ENCODE measurements at places on chromosomes 7 and 10.

DNA sequence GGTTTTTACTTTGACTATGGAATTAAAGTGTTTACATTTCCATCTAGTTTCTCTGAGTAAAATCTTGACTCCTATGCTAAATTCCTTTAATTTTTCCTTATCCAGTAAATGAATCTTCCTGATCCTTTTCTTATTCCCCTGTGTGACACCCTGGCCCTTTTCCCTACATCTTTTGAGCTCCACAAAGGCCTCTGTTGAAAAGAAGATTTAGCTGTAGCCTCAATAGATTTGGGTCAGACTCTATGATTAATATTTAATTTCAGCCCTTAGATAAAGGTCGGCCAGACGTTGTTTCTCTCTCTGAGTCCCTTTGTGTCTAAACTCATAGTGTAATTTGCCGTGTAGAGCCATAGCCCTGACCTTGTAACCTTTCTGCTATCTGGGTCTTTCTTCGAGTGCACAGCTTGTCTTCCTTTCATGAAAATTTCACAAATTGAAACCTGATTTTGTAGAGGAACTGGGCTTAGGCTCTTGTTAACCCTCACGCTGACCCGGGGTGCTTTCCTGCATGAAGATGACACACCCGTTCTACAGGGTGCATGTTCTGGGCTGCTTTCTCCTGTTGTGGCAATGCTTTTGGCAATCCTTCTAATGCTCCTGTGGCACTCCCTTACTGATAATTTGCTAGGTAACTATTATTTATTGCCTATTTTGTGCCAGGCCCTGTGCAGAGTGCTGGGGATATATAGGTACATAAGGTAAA, 21.2 kb downstream of the LSMEM1 start:
- no peak for DNase-seq

DNA sequence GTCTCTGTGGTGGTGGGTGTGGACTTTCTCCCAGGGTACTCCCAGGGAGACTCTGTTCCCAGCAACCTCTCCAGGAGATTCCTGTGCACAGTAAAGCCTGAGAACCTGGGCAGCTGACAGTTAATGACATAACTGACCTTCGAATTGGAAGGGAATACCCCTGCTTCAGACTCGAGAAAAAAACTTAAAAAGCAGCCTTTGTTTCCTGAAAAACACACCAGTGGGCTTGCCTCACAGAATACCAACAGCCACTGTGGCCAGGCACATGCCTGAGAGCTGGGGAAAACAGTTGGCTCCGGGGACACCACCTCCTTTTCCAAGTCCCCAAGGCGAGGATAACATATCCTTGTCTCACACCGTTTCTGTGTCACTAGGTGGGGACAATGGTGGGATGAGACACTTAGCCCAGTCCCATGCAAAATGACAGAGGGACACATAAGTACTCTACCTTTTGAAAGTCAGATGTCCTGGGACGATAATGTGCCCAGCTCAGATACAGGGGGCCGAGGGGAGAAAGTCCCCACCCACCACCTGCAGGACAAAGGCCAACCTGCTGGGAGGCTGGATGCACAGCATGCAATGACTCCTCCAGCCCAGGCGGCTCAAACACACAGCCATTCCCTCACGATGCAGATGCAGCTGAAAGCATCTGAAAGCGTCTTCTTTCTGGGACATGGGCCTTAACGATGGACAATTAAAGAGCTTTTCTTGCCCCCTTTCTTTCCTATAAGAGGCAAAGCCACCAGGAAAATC, 65.6 kb downstream of the HIPK2 start:
- no peak for DNase-seq

DNA sequence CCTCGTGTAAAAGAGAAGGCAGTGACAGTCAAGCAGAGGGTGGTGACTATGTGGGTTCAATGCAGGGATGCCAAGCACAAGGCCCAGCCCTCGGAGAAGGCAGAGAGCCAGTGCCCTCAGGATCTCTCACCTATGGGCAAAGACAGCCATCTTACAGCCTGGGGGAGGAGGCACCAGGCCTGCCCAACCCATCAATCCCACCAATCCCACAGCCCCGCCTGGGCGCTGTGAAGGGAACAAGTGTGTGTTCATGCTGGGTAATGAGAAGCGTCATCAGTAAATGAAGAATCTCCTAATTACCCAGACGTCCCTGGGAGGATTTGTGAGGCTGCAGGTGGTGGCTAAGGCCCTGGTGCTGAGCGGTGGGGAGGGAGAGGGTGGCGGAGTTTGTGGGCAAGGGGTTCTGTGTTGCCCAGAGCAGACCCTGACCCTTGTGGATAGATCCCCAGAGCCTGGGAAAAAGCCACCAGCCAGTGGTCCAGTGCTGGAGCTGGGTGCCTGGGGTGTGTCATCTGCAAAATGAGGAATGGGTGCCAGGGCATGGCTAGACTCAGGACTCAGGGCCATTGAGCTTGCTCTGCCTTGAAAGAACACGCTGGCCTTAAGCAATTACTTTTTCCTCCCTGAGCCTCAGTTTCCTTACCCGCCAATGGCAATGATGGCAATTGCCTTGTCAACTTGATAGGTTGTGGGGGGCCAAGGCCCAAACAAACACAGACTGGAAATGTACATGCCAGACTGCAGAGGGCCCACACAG, 128.1 kb upstream of the UNC5B start:
- no peak for DNase-seq

DNA sequence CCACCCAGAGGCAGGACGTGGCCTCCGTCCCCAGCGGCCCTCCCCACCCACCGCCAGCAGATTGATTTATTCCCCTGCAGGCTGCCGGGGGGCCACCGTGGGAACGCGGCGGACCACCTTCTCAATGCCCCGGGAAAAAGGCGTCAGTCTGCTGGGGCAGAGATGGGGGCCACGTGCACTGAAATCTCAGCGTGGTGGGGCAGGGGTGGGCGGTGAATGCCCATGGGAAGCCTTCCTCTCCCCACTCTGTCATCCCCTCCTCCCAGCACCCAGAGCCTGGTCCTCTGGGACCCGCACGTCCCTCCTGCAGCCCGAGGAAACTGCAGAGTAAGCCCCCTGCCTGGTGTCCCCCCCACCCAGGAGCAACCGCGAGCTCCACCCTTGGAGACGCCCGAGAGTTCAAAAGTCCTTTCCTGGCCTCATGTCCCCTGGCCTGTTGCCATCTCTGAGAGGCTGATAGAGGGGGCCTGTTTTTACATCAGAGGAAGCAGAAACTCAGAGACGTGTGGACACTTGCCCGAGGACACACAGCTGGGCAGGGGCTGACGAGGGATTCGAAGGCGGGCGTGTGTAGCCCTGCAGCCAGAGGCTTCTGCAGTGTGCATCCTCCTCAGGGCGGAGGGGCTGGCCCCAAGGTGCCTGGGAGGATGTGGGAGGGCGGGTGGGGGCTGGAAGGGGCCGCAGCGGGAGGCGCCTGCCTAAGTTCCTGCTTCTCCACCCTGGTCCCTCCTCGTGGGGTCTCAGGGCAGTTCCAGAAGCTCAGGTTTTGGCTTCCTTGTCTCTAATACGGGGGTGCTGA, 21.8 kb downstream of the UNCX start:
- DNase-seq: no peak

DNA sequence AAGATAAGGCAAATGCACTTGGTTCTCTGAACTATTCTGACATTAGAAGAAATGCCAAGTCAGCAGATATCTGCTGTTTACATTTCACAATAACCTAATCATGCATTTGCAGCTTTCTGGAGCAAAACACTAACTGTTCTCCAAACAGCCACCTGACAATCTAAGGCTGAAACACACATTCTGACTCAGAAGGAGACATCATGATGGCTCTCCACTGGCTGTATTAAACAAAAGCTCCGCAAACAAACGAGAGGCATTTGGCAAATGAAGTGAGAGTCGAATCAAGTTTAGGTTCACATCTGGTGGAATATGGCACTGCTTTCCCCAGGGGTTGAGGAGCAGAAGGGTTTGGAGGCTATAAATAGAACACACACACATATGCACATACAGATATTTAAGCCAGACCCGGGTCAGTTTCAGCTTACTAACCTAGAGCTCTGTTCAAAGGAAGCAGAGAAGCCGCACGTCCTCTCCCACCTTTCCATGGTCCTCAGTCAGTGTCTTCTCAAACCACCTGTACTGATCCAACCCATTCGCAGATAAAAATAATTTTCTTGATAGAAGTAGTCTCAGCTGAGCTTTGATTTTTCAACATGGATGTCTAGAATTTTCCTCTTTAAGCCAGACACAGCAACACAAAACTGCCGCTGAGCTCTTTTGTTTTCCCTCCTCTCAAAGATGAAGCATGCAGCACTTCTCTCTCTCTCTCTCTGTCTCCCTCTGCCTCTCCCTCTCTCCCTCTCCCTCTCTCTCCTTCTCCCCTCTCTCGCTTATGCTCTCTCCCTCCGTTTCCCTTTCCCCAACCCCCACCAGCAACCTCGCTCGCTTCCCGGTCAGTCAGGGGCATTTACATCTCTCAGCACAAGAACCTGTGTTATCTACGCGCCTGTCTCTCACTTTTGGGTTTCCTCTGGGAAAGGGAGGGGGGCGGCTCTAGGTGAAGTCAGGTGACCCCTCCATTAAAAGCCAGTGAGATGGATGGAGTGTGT, 682.8 kb downstream of the MAGI2 start:
- no peak for DNase-seq
